ENCODE measurements at places on chromosomes 16 and 17.

DNA sequence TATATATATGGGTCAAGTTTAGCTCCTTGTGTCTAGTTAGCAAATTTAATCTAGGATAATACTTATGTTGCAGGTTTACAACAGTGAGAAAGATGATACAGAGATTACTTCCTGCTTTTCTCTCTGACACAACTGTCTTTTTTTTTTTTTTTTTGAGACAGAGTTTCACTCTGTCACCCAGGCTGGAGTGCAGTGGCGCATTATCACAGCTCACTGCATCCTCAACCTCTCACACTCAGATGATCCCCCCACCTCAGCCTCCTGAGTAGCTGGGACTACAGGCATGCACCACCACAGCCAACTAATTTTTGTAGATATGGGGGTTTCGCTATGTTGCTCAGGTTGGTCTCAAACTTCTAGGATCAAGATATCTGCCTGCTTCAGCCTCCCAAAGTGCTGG, 706.9 kb upstream of the SOX9 start:
- DNase-seq = peak; percentile 49

- no peak for DNase-seq
These were observed 384.3 kb downstream of the CDH13 start for GRCh38 chr16:83010776-83011720.

DNA sequence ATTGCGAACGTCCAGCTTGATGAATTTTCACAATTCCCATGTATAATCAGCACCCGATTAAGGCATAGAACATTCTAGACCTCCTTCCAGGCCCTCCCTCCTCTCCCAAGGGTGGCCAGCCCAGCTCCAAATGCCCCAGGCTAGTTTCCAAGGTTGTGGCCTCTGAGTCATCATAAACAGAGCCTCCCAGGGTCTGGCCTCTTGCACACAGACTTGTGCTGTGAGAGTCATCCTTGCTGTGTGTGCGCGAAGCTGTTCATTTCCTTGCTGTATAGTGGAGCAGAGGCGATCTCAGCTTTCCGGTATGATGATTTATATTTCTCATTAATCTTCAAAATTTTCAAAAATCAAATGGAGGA, 20.5 kb upstream of the JPH3 start:
- DNase-seq = peak; percentile 97

- DNase-seq = peak; percentile 11
These were observed 105.9 kb upstream of the FAM20A start for GRCh38 chr17:68707031-68707430.

- peak; percentile 67 for DNase-seq
These were observed 264.0 kb downstream of the ENGASE start for GRCh38 chr17:79338604-79339003.

- DNase-seq = no peak
These were observed 782 bp downstream of the POLR2A start for GRCh38 chr17:7484919-7485377.

DNA sequence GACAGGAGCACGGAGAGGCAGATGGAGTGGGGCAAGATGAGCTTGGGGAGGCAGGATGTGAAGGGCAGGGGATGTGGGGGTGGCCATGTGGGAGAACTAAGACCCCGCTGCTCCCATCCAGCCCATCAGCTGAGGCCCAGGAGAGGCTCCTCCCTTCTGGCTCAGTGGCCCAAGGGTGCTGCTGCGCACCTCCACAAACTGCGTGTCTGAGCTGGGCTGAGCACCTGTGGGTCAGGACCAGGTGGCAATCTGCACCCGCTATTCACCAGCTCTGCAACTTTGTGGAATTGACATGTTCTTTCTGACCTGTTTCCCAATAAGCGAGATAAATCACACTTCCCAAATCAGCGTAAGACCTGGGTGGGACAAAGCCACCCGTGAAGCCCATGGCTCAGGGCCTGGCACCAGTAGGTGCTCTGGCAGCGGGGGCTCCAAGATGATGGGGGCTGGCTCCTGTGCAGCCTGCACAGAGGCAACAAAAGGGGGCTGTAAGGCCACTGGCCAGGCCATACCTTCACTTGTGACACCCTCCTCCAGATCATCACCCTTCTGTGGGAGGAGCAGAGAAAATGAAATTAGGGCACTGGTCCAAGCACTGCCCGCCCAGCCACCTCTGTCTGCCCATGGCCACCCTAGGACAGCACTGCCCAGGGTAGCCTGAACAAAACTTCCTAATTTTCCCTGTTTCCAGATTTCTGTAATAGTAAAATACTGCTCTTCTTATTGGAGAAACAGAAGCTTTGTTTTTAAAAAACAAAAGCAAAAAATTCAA, 11.7 kb upstream of the SREBF1 start:
- no peak for DNase-seq

GRCh38 chr16:15037745-15038144, 18.1 kb downstream of the NTAN1 start:
- no peak for DNase-seq

- DNase-seq = no peak
These were observed 62.4 kb downstream of the RAB11FIP4 start for GRCh38 chr17:31453896-31454295.

DNA sequence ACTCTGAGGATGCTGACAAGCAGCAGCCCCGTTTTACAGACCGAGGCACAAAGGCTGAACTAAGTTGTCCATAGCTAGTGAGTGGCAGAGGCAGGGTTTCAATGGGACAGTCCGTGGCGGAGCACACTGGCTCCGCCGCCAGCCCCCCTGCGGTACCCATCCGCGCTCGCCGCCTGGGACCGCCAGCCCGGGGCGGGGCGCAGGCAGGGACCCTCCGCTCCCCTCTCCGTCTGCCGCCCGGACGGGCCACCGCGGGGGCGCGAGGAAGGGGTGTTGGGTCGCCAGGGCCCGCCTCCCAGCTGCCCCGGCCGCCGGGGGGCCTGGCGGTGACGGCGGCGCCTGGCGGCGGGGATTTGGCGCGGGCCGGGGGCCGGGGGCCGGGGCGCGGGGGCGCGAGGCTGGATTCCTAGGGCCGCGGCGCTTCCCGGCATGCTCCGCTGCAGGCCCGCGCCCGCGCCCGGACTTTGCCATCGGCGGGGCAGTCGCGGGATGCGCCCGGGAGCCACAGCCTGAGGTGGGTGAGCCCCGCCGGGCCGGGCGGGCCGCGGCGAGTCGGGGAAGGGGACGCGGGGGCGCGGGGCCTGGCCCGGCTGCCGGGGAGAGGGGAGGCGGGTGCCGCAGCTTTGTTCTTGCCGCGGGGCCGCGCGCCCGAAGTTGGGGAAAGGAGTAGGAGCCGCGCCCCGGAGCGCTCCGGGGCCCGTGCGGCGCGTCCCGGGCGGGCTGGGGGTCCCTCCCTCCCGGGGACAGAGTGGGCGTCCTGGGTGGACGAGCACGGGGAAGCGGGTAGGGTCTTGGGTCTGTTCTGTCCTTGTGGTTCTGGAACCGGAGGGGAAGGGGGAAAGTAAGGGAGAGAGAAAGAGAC, at the start of gene TMEM98:
Gene TMEM98 (plus strand): TSS at position 430 of the 862 bp plus-strand sequence. CDS start 3,376 bp downstream, outside the sequence.
- DNase-seq = peak; percentile 23

DNA sequence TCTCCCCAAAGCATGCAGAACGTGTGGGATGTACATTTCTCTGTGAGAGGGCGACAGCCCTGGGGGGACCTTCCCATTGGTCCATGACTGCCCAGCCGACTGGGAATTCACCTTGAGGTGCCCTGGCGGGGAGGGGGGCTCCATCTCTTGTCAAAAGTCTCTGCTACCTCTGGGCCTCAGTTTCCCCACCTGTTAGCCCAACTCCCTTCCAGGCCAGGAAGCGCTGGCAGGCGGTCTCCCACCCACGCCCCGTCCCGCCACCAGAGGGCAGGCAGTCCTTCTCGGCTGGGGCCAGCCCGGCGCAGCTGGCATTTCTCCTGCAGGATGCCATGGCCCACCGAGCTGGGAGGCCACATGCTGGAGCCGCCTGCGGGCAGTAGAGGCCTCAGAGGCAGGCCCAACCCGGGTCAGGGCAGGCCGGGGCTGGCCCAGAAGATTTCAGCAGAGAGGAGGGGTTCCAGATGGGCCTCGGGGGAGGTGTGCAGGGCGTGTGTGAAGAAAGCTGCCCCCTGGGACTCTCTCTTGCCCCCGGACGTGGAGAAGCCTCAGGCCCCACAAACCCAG, 16.6 kb downstream of the CD7 start:
- DNase-seq = peak; percentile 63

- no peak for DNase-seq
These were observed 73.3 kb downstream of the KIF2B start for GRCh38 chr17:53896047-53896446.

GRCh38 chr17:80106751-80107150, 5.4 kb downstream of the GAA start:
- no peak for DNase-seq

Measured in kidney tubule cell (primary cell).